ENCODE measurements at places on chromosomes 3 and 15.
A peak's percentile ranks its signal among the peaks of the same experiment; 100 is the strongest.

GRCh38 chr3:42819351-42819965 is 10.2 kb downstream of the ACKR2 start:
- DNase-seq: no peak

DNA sequence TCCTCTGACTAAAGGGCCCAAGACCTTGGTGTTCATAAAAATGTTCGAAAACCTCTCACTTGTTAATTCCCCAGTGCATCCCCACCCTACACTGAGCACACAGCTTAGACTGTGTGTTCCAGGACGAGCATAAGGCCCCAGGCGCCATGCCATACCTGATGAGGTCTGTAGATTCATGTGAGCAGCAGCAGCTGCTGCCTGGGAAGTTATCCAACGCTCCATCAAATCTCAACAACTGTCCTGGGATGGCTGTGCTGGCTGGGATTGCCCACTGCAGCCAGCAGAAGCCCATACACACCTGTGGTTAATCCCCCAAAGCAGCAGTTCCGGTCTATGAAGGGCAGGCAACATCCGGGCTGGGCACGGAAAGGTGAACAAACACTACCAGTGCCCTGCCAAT is 391.2 kb downstream of the IL20RB start:
- no peak for DNase-seq

- DNase-seq: no peak
Observed at GRCh38 chr3:50184242-50184978, 7.0 kb upstream of the GNAT1 start.

GRCh38 chr3:141430316-141430715 is 56.5 kb upstream of the RASA2 start:
- DNase-seq: no peak

GRCh38 chr3:148297013-148297412 is 400.7 kb upstream of the AGTR1 start:
- DNase-seq: no peak

DNA sequence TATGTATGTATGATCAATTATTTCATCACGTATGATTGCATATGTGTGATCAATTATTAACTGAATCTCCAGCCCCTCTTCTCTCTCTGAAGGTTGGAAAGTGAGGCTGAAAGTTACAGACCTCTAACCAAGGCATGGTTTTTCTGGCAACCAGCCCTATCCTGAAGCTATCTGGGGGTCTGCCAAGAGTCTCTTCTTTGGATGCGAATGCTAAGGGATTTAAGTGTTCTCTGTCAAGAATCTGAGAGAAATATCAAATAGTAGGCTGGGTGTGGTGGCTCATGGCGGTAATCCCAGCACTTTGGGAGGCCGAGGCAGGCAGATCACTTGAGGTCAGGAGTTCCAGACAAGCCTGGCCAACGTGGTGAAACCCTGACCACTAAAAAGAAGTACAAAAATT is 8.1 kb downstream of the NKTR start:
- no peak for DNase-seq

DNA sequence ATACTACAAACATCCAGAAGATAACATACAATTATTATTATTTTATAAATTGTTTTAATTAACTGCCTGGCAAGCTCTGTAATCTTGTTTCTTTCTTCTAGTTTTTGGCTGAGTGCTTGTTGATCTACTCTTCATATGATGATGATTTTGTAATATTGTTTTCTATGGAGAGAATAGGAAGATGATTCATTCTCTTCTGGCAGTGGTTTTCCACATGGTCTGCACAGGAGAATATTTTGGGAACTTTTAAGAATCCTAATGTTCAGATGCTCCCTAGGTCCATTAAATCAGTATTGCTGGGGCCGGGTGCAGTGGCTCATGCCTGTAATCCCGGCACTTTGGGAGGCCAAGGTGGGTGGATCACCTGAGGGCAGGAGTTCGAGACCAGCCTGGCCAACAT is 37.6 kb downstream of the CACNA2D3 start:
- DNase-seq: no peak

DNA sequence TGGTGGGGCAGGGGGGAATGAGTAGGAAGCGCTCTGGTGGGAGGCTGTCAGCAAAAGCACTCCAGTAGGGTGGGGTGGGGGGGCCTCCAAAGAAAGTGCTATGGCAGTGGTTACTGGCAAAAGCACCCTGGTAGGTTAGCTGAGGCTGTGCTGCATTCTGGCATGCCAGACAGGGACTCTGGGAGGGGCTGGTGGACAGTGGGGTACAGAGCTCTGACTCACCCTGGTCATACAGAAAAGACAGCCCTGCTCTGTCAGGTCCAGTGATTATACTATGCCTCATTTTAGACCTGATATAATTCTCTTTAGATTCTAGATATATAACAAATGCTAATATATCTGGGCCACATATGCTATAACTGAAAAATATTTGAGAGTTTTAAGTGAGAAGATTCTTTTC is 82.8 kb upstream of the CPNE4 start:
- DNase-seq: no peak

DNA sequence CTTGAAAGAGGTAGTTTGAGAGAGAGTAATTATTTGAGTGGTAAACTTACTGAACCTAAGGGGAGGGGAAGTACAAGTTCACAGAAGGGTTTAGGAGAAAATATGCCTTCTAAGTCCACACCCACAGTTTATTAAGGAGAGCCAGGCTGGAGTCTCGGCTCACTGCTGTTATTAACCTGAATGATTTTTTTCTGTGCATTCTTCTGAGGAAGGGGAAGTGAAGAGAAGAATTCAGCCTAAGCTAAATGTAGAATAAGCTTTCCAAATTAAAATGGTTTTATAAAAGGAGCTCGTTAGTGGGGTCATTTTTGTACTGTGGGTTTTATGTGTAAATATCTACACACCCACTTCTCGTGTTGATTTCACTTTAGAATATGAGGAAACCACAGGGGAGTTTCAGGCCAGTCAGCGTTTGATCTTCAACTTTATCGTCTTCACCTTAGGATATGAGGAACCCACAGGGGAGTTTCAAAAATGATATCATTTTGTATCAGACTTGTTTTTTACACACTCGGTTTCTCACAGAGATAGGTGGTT is 1.5 kb downstream of the WHAMM start:
- DNase-seq: peak; percentile 91

- no peak for DNase-seq
Observed at GRCh38 chr3:126679831-126680666, 24.0 kb upstream of the CHCHD6 start.

DNA sequence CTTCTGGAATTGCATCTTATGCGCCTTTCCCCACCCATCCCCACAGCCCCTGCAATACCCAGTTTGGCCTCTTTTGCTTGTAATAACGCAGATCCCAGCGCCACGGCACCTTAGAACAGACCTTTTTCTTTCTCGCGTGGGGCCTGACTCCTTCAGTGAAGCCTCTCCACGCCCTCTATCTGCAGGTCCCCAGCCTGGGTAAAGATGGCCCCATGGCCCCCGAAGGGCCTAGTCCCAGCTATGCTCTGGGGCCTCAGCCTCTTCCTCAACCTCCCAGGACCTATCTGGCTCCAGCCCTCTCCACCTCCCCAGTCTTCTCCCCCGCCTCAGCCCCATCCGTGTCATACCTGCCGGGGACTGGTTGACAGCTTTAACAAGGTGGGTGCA is 594 bp downstream of the CRELD1 start:
- DNase-seq: peak; percentile 58

- DNase-seq: no peak
Observed at GRCh38 chr15:81068516-81068915, 65.6 kb upstream of the CFAP161 start.

DNA sequence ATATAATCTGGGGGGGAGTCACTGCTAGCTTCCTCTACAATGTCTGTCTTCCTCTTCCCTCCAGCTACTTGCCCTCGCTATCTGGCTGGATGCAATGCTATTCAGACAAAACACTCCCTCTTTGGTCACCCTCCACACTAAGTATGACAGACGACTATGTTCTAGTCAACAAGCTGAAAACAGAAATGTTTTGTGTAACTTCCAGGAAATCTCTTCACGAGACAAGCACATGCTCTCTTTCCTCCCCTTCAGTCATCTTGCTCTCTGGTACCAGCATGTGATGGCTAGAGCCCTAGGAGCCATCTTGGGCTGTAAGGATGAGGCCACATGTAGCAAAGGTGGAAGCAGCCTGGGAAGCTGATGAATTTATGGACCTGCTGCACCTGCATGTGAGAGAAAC is 151.3 kb downstream of the ARRDC4 start:
- DNase-seq: no peak

DNA sequence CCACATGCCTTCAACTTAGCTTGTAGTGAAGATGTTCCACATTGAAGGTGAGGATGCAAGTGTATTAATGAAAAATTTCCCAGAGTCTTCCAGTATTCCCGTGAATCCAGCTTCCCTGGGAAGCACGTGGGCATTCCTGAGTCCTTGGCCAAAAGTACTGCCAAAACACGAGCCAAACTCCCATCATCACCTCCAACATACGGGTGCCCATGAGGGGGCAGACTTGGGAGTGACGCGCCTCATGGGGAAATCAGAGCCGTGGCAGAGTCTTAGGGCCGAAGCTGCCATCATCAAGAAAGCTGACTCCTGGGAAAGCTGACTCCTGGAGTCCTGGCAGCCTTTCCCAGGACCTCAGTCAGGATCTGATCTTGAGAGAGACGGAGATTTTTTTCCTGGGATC is 20.1 kb upstream of the TM2D3 start:
- DNase-seq: no peak

GRCh38 chr15:69253156-69253555 is 45.6 kb upstream of the PAQR5 start:
- DNase-seq: no peak

DNA sequence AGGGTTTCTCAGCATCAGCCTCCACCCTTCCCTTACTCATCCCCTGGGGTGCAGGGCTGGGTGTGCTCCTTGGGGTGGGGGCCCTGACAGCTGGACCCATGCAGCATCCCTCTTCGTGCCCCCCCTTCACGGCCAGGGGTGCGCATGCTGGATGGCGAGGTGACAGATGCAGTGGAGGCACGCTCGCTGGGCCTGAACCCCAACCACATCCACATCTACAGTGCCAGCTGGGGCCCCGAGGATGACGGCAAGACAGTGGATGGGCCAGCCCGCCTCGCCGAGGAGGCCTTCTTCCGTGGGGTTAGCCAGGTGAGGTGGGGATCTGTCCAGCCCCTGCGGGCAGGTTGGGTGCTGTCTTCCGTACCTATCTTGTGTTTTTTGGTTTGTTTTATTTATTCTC is 6.3 kb upstream of the FES start:
- no peak for DNase-seq

DNA sequence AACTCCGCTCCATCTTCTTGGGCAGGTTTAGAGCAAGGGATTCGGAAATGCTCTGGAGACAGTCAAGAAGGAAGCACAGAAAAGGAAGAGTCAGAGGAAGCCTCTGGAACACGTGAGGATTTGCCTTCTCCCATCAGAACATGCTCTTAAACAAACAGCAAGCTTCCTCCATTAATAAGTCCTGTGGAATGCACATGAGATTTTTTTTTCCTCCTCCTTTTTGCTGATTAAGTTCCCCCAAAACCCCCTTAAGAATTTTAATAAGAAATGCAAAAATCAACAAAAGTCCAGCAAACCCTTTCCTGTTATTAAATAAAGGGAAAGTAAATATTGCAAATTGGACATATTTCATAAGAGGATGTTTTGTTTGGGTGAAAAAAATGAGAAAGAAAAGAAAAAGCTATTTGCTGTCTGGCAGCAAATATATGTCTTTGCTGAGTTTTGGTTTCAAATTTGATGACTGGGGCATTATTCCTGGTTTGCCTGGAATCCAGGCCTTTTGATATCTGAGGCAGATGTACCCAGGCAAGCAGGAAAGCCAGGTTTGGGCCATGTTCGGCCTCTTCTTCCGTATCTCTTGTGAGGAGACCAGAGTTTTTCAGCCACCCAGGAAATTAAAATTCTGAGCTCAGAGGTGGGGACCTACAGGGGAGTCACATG is 7.9 kb upstream of the TSEN2 start:
- DNase-seq: no peak

DNA sequence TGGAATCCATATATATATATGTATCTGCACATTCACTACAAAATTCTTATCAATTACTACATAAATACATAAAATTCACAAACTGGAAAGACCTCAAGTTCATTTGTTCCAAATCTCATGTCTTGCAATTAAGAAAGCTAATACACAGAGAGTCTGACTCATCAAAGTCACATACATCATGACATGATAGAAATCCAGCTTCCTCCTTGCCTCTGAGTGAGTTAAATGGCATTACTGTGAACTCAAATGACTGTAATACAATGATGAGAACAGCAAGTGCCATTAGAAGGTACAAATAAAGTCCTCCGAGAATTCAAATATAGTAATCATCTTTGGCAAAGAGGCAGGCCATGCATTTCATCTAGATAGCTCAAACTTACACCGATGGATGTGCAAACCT is 55.1 kb upstream of the AGTR1 start:
- DNase-seq: no peak

- DNase-seq: no peak
Observed at GRCh38 chr3:57911593-57911992, 96.6 kb upstream of the FLNB start.

DNA sequence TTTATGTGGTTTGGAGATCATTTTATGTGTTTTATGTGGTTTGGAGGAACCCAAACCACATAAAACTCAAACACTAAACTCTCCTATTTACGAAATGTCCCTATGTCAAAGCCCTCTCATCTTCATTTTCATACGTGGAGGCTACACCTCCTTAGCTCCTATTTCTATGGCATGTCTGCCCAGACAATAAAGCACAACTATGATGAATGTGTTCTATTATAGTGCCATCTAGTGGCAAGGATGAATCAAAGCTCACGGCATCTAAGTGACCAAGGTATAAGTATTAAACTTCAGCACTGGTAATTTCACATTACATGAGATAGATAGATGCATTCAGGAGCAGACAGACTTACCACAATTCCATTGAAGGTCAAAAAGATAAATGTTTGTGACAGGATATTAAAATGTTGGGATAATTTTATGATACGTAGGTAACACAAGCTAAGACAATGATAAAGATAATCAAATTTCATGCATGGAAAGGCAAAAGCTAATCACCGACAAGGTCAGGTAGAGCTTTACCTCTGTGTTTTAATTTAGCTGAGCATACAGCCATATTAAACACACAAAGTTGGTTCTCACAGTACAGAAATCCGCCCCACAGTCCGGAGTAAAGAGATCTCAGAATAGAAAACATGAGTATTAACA is 130.6 kb upstream of the FHIT start:
- DNase-seq: peak; percentile 53
